Central memory CD8-positive, alpha-beta T cell (primary cell): ENCODE measurements at places on chromosomes 11 and 22.

DNA sequence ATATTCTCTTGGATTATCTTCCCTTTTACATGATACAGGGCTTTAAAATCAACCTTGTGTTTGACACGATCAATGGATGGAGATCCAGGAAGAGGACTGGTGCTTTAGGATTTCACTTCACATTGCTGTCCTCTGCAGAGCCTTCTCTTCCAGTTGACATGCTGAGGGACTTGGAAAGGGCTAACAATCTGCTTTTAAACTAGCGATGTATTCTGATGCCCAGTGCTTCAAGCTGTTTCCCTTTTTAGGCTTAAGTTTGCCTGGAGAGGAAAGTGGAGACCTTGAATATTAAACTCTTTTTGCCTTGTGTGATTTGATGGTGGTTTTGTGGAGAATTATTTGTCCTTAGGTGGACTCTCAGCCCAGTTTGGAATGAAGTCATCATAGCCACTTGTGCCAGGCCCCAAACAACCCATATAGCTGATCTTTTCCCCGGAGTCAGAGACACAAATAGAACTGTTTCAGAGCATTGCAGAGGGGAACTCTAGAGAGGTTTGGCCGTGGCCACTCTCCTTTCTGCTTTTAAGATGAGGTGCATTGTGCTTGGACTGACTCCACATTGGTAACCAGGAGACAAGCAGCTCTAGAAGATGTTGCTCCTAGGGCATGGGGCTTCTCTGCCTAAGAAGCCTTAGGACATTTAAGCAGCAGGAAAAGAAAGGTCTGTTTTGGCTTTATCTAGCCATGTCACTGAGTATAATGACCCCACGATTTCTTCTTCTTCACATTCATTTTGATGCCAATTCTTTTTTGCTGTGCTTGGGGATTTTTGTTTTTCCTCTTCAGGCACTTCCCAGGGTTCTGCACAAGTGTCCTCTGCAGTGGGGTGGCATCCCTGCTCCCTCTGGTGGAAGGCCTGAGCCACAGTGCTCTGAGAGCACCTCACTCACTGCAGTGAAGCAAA is 152.8 kb downstream of the NCAM1 start:
- no peak for DNase-seq

- DNase-seq = no peak
These were observed 3.2 kb downstream of the DGAT2 start for GRCh38 chr11:75771646-75772410.

DNA sequence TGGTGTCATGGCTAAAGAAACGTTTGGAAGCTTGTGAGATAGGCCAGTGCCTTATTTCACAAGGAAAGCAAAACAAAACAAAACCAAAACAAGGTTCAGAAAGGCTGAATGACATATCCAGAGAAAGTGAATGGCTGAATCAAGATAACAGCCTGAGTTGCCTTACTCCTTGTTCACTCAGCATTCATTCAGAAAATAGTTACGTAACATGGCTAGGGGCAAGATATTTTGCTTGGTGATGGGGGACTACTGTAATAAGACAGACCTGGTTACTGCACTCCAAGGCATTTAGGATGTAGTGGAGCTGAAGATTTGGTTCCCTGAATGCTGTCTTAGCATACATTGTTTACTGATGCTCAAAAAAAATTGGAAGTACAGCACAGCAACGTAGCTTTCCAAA is 47.7 kb downstream of the C11orf91 start:
- DNase-seq = no peak

DNA sequence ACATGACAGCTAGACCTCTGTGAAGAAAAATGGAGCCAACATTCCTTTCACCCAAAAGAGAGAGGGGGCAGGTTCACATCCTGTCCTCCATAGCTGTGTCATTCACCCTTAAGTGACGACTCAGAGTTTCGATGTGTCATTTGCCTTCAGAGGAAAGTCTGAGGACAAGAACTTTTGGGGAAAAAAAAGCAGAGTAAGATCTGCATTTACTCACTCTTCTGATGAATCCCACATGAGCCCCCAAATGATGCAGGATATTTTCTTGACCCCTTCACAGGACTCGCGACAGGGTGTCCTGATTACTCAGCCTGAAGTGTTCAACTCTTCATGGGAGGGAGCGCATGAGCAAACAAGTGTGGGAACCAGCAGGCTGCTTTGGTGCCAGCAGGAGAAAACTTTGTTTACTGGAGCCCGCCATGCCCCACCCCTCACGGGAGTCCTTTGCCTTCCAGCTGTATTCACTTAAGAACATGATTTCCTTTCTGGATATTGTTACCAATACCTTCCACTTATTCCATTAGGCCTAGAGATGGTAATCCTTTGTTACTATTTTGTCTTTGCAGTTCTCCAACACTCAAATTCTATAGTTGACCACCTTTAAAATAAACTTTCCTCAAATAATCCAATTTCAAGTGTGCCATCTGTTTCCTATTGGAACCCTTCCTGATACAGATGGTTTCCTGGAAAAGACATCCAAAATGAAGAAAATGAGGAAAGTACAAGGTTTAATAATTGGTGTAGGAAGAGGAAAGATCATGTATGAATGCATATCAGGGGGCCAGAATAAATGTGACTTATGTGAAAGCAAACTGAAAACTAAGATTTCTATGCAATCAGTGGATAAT is 729.8 kb downstream of the FAM181B start:
- no peak for DNase-seq

- no peak for DNase-seq
These were observed 178.6 kb downstream of the TENM4 start for GRCh38 chr11:79262221-79262620.

GRCh38 chr11:3022982-3023381 is 30.9 kb upstream of the NAP1L4 start:
- no peak for DNase-seq

GRCh38 chr11:131692151-131692550 is 321.7 kb downstream of the NTM start:
- DNase-seq = no peak

DNA sequence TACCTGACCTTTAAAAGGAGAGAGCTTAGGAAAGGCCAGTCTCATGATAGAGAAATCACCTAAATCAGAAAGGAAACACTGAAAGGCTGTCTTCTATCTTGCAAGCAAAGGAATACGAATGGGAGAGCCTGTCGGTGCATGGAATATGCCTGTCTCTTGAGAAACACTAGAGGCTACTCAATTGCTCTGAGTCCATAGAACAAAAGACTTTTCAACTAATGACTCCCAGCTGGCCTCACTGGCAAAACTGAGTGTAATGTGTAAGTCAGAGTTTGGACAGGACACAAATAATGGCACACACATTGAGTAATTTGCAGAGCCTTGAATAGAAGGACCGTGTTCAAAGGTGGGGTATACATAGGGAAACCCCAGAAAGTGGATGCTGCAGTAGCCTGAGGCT is 171.0 kb upstream of the ARHGAP20 start:
- no peak for DNase-seq

- no peak for DNase-seq
These were observed 1.1 kb downstream of the MAPK12 start for GRCh38 chr22:50260434-50260800.

DNA sequence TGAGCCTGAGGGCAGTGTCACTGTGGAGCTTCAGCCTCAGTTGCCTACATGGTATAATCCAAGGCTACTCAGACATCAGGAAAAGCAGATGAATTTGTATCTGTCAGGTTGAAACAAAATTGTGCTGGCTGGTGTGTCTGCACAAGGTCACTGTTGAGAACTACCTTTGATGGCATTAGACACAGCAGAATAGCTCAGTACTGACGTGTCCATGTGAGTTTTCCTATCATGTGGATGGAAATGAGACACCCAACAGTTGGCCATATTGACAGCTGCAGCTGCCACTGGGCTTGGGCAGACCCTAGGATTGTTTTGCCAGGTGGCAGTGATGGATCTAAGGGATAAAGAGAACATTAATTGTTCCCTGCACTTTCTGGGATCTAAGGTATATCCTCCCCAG is 15.8 kb downstream of the CCDC134 start:
- DNase-seq = no peak

- no peak for DNase-seq
These were observed 6.7 kb downstream of the ACP2 start for GRCh38 chr11:47241841-47242301.

DNA sequence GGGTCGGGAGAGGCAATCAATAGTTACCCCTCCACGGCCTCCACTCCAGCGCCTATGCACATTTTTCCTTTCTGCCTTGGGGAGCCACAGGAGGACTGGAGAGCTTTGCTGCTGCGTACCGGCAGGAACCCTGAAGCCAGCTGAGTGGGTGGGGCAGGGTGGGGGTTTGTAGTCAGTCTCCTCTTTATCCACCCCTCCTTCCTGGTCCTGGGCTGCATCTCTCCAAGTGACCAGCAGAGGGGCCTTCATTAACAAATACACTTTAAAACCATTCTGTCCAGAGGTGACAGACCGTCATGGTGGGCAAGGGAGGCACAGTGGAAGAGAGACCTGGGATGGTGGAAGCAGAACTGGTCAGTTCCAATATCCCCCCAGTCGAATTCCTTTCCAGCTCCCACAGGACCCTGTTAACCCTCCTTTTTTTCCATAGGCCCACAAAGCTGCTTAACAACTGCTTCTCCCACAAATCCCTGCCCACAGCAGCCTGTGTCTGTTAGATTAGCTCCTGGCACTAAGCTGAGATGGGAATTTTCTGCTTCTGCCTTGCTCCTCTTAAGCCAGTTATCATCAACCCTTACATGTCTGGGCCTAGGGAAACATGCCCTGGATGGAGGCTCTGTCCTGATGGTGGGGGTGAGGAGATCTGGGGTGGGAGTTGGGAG is 3.9 kb upstream of the ABCG4 start:
- DNase-seq = no peak

- no peak for DNase-seq
These were observed 55.7 kb upstream of the RASD2 start for GRCh38 chr22:35484651-35485556.

GRCh38 chr11:119673759-119674336 is 55.2 kb downstream of the NECTIN1 start:
- no peak for DNase-seq

DNA sequence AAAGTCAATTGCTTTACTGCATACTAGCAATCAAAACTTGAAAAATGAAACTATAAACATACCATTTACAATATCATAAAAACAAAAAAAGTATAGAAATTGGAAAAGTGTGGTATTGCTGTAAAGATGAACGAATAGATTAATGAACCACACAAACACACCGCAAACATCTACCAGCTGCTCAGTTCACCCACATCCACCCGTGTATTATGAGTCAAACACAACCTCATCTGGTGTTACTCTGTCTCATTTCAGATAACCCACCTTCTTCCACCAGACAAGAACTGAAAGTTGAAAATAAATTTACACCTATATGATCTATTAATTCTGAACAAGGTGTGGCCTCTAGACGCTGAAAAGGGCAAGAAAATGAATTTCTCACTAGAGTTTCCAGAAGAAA is 53.3 kb downstream of the BLID start:
- no peak for DNase-seq

- no peak for DNase-seq
These were observed 83.3 kb downstream of the MED15 start for GRCh38 chr22:20590477-20591294.

- DNase-seq = no peak
These were observed 11.9 kb downstream of the UFD1 start for GRCh38 chr22:19466848-19467752.

- no peak for DNase-seq
These were observed 71.4 kb upstream of the LINC01488 start for GRCh38 chr11:69409812-69410645.

GRCh38 chr11:1772270-1773130 is 8.8 kb upstream of the CTSD start:
- DNase-seq = no peak

GRCh38 chr11:69280451-69280850 is 13.5 kb upstream of the MYEOV start:
- DNase-seq = no peak

DNA sequence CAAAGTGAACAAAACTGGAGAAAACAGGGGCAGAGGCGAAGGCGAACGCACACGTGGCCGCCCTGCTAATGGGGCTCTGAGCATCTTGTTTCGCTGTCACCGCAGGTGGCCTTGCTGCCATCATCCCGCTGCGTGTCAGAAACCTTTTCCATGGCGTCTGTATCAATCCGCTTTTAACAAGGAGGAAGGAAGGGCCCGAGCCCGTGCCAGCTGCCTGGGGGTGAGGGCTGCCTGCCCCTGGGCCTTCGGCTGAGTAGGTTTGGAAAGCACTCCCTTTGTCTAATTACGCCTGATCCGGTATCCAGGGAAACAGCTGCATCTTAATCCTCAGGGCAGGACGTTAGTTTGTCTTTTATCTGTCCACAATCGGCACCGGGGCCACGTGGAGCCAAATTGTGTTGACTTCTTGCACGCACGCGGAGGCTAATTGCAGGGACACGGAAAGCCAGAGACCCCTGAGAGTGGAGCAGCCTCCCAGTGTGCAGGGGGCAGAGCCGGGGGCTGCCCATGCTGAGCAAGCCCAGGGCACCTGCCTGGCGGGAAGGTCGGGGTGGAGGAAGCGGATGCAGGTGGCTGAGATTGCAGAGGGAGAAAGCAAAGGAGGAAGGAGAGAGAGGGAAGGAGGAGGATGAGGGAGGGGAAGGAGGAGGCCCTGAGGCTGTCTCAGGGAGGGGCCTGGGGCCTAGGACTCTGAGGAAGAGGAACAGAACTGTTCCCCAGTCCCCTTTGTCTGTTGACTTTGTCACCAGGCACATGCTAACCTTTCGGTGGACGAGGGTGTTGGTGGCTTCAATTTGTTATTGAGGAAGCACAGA is 19.2 kb upstream of the TH start:
- no peak for DNase-seq

DNA sequence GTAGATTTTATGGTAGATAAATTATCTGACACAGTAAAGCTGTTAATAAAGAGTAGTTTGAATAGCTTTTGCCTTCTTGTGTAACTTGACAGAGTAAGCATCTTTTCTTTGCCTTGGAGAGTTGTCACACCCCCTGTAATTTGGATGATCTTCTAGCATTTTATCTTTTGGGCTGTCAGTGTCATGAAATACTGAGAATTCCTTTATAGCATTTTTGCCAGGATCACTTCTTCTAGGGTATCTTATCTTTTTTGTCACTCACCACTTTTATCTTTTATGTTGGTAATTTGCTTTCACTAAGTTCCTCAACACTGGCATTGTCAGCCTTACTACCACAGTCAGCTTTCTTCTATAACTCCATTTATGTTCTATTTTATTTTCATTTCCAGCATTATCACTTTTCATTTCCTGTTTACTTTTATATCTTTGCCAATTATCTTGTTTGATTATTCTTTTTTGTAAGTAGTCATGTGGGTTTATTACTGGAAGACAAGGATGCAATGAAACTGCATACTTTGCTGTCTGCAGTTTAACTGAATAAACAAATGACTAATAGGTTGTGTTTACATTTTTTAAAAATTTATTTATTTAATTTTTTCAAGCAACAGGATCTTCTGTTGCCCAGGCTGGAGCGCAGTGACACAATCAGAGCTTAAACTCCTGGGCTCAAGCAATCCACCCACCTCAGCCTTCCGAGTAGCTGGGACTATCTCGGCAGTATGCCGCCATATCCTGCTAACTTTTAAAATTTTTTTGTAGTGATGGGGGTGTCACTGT is 28.1 kb upstream of the ACAT1 start:
- DNase-seq = no peak

DNA sequence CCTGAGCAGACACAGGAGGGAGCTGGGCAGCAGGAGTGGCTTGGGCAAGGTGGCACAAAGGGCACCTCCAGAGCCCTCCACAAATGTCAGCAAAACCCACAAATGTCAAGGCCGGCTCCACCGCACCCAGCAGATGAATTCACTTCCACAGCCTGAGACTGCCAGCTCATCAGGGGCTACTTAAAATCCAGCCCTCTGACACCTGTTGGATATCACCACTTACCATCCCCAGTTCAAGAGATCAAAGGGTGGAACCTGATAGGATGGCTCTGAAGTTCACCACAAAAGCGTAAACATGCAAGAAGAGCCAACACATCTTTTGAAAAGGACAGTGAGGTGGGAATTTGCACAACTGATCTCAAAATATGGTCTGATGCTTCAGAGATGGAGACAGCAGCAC is 168.6 kb upstream of the GRK3 start:
- no peak for DNase-seq
